Activated gamma-delta T cell treated with Interleukin-2 at 50 U/mL for 16 hours (primary cell): ENCODE measurements at places on chromosomes 1 and 21.

GRCh38 chr1:41652384-41653265 lies 168.1 kb upstream of the EDN2 start:
- no peak for DNase-seq

DNA sequence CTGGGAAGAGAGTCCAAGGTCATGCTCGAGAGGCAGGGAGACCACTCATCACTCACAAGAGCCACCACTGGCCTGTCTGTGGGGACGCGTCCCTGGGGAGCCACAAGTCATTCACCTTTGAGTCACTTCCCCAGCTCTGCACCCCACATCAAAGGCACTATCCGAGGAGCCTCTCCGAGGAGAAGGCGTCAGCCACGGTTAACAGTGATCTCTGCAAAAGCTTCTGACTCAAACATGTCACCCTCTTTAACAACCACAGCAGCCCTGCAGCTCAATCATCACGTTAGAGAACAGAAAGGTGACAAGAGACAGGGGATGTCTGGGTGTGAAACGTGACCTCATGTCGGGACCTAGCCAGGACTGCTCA lies 9.0 kb downstream of the LRRC47 start:
- DNase-seq = no peak

GRCh38 chr21:33461538-33462250 lies 18.1 kb downstream of the TMEM50B start:
- no peak for DNase-seq

- DNase-seq = no peak
Measured at GRCh38 chr1:95699149-95699953, 465.3 kb downstream of the RWDD3 start.

GRCh38 chr1:238409191-238409850 lies 518.6 kb upstream of the ZP4 start:
- no peak for DNase-seq

DNA sequence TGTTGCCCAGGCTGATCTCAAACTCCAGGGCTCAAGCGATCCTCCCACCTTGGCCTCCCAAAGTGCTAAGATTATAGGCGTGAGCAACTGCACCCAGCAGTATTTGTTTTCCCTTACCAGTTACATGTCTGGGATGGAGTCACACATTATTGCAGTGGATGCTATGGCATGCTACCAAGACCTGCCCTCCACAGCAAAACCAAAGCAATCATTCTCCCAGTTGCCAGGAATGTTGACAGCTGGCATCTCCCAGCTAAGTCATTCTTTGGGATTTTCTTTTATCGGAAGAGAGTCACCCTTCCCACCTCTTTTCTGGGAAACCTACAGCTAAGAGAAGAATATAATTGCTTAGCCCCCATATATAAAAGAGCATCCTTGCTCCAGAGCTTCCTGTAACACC lies 49.4 kb upstream of the RGS7 start:
- no peak for DNase-seq

DNA sequence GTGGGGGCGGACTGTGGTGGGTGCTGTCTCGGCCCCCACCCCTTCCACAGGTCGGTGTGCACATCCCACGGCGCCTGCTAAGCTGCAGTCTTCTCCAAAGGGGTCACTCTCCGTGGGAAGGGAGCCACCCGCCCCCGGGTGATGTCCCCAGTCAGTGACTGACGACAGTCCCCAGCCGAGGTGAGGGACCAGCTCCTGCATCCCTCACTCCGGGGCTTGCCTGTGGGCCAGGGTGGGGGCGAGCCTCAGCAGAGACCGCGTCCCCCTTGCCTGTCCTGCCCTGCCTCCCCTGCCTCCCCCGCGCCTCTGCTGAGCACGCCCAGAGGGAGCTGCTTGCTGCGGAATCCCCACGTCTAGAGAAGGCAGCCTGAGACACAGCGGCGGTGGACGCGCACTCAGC lies 35.9 kb upstream of the PDE9A start:
- DNase-seq = no peak
